ENCODE measurements at places on chromosomes 16 and 17.

DNA sequence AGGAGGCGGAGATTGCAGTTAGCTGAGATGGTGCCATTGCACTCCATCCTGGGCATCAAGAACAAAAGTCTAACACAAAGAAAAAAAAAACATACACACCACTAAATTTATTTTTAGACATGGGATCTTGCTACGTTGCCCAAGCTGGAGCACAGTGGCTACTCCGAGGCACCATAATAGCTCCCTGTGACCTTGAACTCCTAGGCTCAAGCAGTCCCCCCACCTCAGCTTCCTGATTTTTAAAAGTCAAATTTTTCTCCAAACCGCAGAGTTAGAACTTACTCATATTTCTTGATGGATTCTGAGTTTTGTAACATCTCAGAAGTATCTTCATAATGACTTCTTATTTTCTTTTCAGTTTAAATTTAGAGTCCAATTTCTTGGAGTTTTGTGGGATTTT, 3.4 kb downstream of the CMTM4 start:
- peak; percentile 17 for DNase-seq

- DNase-seq = no peak
These were observed 40.2 kb downstream of the MED13 start for GRCh38 chr17:62024866-62025265.

DNA sequence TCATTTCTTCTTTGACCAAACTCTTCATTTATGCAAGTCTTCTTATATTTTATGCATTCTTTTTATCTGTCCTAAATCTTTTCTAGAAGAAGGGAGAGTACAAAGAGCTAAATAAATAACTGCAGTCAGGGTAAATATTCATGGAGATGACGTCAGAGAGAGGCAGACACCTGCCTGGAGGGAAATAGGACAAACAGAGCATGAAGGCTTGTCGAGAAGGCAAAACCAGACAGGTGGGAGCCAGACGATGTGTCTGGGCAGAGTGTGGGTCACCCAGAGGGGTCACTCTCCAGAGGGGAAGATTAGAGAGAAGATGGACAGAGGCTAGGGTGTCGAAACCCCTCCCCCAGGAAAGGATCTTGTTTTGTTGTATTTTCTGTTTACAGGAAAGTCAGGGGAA, 78.3 kb upstream of the RPL38 start:
- no peak for DNase-seq

DNA sequence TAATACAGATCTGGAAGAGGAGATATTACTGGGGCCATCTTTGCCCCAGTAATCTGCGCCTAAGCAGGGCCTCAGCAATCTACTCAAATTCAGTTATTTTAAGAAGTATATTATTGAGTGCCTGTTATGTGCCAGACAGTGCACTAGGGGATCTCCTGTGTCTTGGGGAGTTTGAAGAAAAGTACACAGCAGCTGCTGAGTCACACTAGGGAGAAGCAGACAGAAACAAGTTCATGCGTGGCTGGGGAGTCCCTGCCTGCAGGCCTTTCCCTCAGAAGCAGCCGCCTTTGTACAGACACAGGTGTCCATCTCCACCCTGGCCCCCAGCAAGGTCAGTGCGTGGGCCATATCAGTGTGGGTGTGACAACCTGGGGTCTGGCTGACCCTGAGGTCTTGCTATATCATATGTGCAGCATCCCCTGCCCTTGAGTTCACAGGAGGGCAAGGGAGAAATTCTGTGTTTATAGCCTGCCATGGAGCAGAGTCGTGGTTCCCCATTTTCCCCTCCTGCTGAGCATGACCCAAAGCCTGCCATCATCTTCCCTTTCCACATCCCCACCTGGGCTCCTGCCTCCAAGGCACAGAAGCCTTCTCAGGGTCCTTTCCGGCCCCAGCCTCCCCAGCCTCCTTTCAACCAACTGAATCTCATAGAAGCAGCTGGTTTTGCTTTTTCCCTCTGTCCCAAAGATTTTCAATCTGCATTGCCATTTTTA, 229.9 kb upstream of the SDK2 start:
- DNase-seq = peak; percentile 72

- no peak for DNase-seq
These were observed 1.1 kb downstream of the ZCCHC14 start for GRCh38 chr16:87491522-87492290.

- no peak for DNase-seq
These were observed 7.2 kb downstream of the DLX3 start for GRCh38 chr17:49987681-49988441.

- DNase-seq = peak; percentile 39
These were observed 709 bp downstream of the STAT5A start for GRCh38 chr17:42288803-42289610.

DNA sequence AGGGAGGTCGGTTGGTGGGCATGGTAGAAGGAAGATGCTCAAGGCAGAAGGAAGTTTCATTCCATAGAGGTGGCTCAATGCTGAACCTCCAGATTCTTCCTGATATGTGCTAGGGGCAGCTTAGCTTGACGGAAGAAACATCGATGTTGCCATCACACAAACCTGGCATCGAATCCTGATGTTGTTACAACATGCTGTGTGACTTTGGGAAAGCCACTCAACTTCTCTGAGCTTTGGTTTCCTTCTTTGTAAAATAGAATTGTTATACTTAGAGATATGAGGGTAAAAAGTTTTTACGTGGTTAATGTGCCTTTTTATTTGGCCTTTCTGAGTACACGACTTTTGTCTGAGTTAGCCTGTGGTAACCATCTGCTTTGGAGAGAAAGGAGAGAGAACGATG, 287.9 kb downstream of the SHISA9 start:
- DNase-seq = no peak

- DNase-seq = peak; percentile 94
These were observed 36.6 kb upstream of the MED9 start for GRCh38 chr17:17440010-17440843.

DNA sequence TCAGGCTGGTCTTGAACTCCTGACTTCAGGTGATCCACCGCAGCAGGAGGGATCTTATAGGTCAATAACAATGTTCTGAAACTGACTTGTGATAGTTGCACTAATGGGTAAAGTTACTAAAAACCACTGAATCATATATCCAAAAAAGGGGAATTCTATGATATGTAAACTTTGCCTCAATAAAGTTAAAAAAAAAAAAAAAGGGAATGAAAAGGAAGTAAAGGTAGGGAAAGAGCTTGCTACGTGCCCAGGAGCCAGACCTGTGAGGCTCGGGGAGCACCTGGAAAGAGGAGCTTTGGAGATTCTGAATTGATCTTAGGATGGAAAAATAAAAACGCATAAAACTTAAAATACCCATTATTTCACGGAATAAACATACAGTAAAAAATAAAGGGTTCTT, 20.8 kb upstream of the TRAP1 start:
- DNase-seq = no peak

- no peak for DNase-seq
These were observed 6.4 kb downstream of the NHERF1 start for GRCh38 chr17:74754832-74755231.

GRCh38 chr16:31354394-31355291, at the start of gene ITGAX:
Gene ITGAX, plus strand, starts transcription at chr16:31355176. Its CDS starts 79 bp downstream, at chr16:31355255.
- peak; percentile 97 for DNase-seq

DNA sequence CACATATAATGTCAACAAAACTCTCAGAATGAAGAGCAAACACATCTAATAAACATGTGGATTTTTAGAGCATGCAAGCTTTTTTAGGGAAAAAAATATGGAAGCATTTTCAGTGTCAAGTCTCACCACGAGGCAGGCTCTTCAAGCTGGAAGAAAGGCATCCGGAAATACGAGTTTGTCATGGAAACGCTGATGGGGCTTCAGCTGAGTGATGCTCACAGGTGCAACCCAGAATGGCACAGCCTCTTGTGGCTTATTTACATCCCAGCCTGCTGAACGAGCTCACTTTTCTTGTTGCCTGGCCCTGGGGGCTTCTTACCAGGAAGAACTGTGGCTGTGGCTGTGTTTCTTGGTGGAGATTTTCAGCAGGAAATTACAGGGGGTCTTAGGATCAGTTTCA, 24.1 kb upstream of the DYNLL2 start:
- DNase-seq = no peak

- peak; percentile 92 for DNase-seq
These were observed 52.6 kb downstream of the PLCG2 start for GRCh38 chr16:81831722-81832126.

DNA sequence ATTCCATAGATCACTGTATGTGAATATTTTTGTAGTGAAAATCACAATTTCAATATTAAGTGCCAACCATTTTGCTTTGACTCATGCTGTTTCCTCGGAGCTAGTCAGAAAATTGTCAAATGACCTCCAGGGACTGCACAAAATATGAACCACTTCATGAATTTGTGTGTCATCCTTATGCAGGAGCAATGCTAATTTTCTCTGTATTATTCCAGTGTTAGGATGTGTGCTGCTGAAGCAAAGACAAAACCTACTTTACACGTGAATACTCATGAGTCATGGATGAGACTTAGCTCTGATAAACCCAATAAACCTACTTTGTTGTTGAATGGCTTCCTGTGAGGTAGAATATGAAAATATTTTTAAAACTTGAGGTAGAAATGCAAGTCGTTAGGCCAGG, 65.2 kb downstream of the SHCBP1 start:
- no peak for DNase-seq

GRCh38 chr17:80025796-80026195, 9.9 kb downstream of the TBC1D16 start:
- no peak for DNase-seq

- DNase-seq = peak; percentile 44
These were observed 108.4 kb downstream of the OR1D5 start for GRCh38 chr17:2954898-2955445.
